ENCODE measurements at places on chromosomes 11 and 22.

- DNase-seq: no peak
Measured at GRCh38 chr22:33569559-33569958, 350.7 kb downstream of the LARGE1 start.

GRCh38 chr11:120898568-120898967, 125.3 kb upstream of the TBCEL start:
- no peak for DNase-seq

DNA sequence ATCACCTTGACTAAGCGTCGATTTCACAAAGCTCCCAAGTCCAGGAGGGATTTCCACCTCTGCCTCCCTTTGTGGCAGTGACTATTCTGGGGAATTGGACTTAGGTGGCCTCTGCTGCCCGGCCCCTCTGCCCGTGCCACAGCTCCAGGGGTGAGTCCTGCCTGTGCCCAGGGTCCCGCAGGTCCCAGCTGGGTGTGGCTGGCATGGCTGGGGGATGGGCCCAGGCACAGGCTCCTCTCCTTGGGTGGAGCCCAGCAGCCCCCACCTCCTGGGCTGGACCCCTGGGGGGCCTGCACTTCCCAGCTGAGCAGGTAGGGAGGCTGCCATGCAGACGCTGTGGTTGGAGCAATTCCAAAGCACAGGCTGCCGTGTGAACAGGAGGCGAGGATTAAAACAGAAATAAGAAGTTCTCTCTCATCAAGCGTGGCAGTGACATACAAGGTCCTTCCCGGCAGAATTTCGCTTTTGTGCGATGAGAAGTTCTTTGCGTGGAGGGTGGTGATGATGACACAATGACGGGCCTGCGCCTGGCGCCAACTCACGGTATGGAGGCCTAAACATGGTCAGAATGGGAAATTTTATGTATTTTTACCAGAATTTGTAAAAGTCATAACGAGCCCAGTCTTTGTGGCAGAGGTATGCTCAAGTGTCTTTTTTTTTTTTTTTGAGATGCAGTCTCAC, 107.3 kb downstream of the BRD1 start:
- DNase-seq: no peak

GRCh38 chr11:122742301-122743018, 86.9 kb downstream of the UBASH3B start:
- DNase-seq: no peak
